Activated T-cell treated with anti-CD3 and anti-CD28 coated beads, Interleukin-2, amount 50 U/mL, for 24 hours (primary cell): ENCODE measurements at places on chromosomes 5 and 9.
A peak's percentile ranks its signal among the peaks of the same experiment; 100 is the strongest.

GRCh38 chr5:124546643-124547042 lies 199.8 kb downstream of the ZNF608 start:
- DNase-seq, result no peak

DNA sequence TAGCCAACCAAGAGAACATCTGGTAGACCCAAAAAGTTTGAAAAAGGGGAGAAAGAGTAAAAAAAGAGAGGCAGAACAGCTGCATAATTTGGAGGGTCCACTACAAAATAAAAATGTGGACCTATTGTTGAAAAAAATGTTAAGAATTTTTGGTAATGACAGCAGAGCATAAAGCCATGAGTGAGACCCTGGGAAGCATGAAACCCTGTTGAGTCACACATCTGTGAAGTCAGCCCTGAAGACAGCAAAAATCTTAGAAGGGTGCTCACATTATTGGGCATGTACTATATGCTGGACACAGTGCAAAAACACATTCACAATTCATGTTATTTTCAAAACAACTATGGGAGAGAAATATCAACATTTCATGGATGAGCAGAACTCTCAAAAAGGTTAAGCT lies 56.4 kb upstream of the LIFR start:
- DNase-seq, result no peak

- peak; percentile 64 for DNase-seq
Measured at GRCh38 chr5:132456296-132456986, 34.1 kb downstream of the IRF1 start.

- no peak for DNase-seq
Measured at GRCh38 chr5:119385136-119385535, 29.3 kb downstream of the TNFAIP8 start.

DNA sequence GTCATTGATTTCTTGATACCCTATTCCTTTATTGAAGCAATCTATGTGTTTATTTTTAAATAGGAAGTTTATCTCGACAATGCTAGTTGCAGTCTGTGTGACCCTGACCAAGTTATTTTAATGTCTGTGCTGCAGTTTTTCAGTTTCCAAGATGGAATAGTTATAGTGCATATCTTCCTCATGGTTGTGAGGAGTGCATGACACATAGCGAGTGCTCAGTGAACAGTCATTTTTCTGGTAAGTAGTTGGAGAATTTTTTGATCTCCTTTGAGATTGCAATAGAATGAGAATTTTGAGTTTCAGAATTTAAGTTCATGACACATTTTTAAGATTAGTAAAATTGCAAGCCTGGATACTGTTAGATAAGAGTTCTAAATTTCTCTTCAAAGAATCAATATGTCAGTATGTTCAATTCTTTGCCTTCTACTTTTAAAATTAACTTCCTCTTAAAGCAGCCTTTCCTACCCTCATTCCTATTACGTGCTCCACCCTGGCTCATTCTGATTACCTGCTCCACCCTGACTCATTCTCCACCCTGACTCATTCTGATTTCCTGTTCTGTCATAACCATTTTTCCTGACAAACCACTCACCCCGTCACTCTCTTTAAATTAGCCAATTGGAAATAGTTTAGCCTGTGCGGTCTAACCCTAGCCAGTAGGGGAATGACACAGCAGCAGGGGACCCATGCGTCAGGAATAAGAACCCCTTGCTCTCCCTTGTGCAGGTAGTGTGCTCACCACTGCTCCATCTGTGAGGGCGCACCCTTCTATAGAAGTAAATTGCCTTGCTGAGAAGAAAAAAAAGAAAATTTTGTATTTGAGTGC lies 30.7 kb downstream of the SPIN1 start:
- DNase-seq, result peak; percentile 41

DNA sequence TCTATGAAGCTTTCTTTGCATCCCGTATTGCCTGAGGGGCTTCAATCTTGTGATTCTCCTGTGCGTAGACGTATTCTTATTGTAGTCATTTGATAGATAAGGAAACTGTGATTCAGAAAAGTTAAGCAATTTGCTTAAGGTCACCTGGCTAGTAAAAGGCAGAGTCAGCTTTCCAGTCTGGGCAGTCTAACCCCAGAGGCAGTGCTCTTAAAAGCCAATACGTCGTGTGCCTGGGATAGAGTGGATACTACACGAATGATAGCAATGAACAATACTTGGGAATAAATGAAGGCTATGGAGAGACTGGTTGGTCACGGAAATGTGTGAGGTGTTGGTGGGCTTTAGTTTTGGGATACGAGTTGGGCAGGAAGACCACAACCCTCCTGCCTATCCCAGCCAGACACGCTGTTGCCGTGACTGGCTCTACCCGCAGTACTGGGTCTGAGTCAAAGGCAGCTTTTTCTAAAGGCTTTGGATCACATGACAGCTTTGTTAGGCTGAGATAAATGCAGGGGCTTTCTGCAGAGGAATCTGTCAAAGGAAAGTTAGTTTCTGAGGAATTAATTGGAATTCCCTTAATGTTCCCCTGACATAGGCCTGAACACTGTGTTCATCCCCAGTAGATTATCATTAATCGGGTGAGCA lies 302.6 kb downstream of the KIF4B start:
- DNase-seq, result no peak

- no peak for DNase-seq
Measured at GRCh38 chr5:106833517-106833916, 837.2 kb downstream of the EFNA5 start.

GRCh38 chr9:136075881-136076678 lies 19.0 kb downstream of the NACC2 start:
- no peak for DNase-seq
